HEK293T (cell line): ENCODE measurements at places on chromosomes 6 and 20.

- no peak for DNase-seq
Measured at GRCh38 chr6:159989492-159990480, 20.9 kb downstream of the IGF2R start.

- DNase-seq: no peak
Measured at GRCh38 chr6:161422710-161423680, 149.1 kb upstream of the AGPAT4 start.

DNA sequence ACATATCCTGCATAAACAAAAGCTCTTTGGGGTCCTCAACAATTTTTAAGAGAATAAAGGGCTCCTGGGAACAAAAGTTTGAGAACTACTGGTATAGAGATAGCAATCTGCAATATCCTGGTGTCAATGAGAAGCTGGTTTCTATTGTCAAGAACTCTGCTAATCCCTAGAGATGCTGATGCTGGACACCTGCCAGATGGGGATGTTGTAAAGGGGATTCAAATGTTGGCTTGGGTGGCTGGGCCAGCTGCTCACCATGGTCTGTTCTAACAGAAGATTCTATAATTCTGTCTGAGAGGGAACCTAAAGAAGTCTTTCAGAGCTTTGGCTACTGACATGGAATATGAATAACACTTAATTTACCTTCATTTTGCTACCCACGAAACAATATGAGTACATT is 137.8 kb downstream of the BTBD9 start:
- no peak for DNase-seq

- DNase-seq: no peak
Measured at GRCh38 chr6:108673602-108674001, 112.9 kb downstream of the FOXO3 start.

DNA sequence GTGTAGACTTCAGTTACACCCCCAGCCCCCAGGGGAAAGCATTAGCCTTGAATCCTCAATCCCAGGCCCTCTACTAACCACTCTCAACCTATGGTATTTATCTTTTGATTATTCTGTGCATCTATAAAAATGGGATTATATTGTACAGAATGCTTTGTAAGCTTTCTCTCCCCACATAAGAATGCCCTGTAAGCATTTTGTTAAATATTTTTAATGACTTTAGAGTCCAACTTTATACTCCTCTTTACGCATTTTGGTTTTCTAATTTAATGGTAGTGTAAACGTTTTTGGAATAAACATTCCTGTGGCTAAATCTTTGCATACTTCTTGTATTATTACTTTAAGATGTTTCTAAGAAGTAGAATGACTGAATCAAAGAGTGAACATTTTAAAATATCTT is 35.4 kb downstream of the FBXO9 start:
- DNase-seq: no peak

- no peak for DNase-seq
Measured at GRCh38 chr6:44564906-44565524, 177.5 kb downstream of the CDC5L start.

DNA sequence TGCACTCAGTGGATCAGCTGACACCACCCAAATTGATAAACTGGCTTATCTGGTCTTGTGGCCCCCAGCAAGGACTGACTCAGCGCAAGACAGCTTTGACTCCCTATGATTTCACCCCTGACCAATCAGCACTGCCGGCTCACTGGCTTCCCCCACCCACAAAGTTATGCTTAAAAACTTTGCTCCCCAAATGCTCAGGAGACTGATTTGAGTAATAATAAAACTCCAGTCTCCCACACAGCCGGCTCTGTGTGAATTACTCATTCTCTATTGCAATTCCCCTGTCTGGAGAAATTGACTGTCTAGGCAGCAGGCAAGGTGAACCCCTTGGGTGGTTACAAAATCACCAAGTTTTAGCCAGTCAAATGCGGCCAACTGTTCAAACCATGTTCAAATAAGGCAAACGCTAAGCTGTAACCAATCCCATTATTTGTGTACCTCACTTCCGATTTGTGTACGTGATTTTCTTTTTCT is 32.5 kb downstream of the SLC22A2 start:
- no peak for DNase-seq

GRCh38 chr6:155152211-155153076 is 111.4 kb upstream of the CLDN20 start:
- peak; percentile 75 for DNase-seq

GRCh38 chr20:59864726-59865125 is 68.7 kb downstream of the SYCP2 start:
- DNase-seq: peak; percentile 9
